Activated B cell treated with CpG ODN at 0.5 μM for 24 hours (primary cell): ENCODE measurements at places on chromosomes 3 and 15.
A peak's percentile ranks its signal among the peaks of the same experiment; 100 is the strongest.

- no peak for DNase-seq
Observed at GRCh38 chr3:183654727-183655126, 19.3 kb downstream of the KLHL24 start.

DNA sequence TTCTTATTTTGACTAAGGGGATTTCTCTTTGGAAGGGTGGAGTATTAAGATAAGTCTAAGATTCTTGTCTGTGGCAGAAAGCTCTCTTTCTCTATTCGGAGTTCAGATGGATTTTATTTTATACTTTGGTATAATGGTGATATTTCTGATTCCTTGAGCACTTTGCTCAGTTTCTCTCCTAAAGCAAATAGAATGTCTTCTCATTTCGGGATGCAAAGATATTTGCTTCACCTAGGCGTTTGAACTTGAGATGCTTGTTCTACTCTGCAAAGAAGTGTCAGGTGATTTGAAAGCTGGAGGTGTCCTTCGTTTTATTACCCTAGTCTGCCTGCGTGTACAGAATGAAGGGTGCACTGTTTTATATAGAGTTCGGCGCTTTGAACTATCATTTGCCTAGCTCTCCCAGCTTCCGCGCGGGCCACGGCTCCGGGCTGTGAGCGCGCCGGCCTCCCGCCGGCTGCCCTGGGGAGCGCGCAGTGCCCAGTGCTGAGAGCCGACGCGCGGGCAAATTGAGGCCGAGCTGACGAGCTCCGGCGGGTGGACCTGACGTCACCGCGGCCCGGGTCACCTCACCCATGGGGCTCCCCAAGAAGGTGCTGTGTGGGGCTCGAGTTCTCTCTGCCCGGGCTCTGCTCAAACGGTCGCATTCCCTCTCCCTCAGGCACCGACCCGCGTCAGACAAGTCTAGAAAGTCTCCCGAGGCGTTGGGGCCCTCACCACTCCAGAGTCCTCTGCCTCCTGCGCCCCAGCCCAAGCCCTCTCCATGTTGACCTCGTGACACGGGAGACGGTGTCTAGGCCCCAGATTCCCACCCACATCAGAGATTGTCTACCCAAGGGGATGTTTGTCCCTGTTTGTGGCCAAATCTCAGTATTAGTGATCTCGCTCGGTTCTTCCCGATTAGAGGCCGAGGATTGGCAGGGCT is 7.5 kb downstream of the SOX2 start:
- DNase-seq: no peak

DNA sequence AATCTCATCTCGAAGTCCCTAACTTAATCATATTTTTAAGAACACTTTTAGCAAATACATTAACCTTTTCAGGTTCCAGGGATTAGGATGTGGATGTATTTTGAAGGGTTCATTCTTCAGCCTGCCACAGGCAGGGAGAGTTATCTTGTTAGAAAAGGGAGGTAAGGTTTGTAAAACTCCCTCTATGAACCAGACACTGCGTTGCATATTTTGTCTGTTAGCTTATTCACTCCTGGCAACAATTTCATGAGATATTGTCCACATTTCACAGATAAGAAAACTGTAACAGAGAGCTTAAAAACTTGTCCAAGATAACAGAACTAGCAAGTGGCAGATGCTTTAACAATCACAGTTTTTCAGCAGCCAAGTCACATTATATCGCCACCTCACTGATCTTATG is 155.4 kb downstream of the DIPK2A start:
- no peak for DNase-seq

GRCh38 chr15:34133511-34133910 is 31.6 kb downstream of the PGBD4 start:
- no peak for DNase-seq

GRCh38 chr3:28982906-28983305 is 298.0 kb upstream of the RBMS3 start:
- DNase-seq: no peak

- no peak for DNase-seq
Observed at GRCh38 chr3:97656638-97657037, 107.9 kb upstream of the ARL6 start.

- no peak for DNase-seq
Observed at GRCh38 chr3:82274897-82275296, 513.5 kb upstream of the GBE1 start.

GRCh38 chr3:160098926-160099626 is 110.4 kb downstream of the IL12A start:
- DNase-seq: no peak

- no peak for DNase-seq
Observed at GRCh38 chr3:192121923-192122322, 605.4 kb downstream of the FGF12 start.

GRCh38 chr3:42507252-42507651 is 4.8 kb downstream of the VIPR1 start:
- peak; percentile 14 for DNase-seq

GRCh38 chr3:65401359-65402305 is 637.1 kb downstream of the MAGI1 start:
- no peak for DNase-seq

DNA sequence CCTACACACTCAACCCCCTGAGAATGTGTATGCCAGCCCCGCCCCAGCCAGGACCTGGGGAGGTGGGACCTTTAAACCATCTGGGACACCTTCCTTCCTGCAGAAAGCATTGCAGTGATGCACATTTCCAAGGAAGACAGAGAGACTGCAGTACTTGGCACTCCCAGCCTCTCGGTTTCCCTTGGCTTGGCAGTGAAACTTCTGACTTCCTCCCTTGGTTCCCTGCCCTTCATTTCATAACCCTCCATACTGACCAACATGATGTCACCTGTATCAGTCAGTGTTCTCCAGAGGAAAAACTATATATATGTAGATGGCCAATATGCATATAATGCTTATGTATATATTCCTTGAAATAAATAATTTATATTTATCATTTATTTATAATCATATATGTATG is 103.2 kb downstream of the SST start:
- DNase-seq: no peak

- no peak for DNase-seq
Observed at GRCh38 chr3:152104847-152105415, 163.8 kb upstream of the MBNL1 start.

DNA sequence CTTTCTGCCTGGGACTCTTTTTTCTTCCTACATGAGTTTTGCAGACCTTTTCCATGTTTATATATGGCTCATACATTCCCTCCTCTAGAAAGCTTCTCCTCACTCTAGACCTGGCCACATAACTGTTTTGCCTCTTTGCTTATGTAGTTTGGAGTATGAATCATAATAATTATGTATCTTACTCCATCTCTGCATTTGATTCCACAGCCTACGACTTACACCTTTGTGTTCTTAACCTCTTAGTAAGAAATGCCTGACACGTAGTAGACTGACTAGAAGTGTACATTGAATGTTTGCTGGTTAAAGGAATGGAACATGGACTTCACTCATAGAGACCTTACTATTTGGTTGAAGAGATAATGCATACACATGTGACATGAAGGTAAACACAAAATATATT is 56.4 kb downstream of the MBNL1 start:
- DNase-seq: no peak

DNA sequence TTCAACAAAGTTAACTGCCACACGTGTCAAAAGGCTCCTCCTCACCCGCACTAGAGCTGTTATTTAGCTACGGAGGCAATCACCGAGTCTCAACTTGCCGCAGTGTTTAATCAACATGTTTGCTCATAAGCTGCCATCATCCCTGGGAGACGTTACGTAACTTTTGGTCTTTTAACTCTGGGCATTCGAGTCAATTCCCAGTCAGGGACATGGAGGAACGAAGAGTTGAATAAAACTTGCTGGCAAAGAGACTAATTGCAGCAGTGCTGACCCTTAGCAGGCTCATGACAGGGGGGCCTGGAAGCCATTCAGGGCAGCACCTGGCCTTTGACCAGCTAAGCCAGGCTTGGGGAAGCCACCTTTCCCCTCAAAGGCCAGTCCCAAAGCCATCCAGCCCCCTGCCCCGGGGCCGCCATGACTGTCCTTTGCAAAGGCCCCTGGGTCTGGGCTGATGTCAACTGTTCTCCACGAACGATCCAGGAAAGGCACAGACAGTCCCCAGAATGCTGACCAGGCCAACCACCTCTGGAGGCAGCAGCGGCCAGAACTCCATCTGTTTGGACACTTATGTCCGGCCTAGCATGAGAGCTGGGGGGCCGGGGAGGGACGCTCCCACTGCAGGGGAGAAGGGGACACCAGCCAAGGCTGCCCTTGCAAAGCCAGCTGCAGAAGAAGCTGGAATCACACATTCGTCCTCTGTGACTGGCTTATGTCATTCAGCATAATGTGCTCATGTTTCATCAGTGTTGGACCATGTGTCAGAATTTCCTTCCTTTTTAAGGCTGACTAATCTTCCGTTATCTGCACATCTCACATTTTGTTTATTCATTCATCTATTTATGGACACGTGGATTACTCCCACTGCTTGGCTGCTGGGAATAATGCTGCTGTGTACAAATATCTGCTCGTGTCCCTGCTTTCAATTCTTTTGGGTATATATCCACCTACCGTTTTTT is 43.7 kb downstream of the PCSK6 start:
- DNase-seq: no peak

DNA sequence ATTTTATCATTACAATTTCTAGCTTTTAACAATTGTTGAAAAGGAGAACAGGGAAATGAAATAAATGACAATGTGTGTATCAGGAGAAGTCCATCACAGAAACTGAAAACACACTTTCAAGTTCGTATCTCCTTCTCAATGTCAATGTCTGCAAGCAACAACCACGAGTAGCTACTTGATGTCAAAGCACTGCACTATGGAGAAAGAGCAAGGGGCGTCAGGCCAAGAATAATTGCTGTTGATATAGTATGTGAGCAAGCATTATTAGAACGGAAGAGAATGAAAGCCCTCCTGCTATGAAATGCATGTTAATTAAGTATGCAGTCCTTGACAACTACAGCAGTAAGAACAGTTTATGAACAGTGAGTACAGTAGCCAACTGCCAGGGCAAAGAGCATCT is 1250.1 kb downstream of the ZPLD1 start:
- DNase-seq: no peak

DNA sequence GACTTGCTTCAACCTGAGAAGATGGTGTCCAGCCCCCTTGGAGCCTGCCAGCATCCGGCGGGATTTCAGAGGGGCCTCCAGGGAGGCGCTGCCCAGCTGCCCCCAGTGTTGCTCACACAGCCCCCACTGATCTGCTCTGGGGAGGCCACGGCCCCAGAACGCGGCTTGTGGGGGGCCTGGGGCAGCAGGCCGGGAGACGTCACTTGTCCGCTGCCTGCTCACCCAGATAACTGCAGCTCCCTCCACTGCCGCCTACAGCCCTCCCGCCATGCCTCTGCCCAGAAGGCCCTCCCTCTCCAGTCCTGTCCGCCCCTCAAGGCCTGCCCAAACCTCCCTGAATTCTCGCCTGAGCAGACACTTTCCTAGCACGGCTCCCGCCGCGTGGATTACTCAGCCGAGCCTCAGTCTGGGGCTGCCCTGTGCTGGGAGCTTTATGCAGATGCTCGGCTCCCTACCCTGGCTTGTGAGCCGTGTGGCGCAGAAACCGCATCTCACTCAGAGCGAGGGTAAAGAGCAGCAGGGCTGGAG is 17.2 kb upstream of the ADIPOQ start:
- peak; percentile 24 for DNase-seq

- DNase-seq: no peak
Observed at GRCh38 chr3:159169828-159170227, 368.0 kb downstream of the MFSD1 start.

GRCh38 chr15:69997161-69997485 is 100.6 kb downstream of the TLE3 start:
- no peak for DNase-seq

- no peak for DNase-seq
Observed at GRCh38 chr3:123832692-123833397, 51.3 kb downstream of the MYLK start.

DNA sequence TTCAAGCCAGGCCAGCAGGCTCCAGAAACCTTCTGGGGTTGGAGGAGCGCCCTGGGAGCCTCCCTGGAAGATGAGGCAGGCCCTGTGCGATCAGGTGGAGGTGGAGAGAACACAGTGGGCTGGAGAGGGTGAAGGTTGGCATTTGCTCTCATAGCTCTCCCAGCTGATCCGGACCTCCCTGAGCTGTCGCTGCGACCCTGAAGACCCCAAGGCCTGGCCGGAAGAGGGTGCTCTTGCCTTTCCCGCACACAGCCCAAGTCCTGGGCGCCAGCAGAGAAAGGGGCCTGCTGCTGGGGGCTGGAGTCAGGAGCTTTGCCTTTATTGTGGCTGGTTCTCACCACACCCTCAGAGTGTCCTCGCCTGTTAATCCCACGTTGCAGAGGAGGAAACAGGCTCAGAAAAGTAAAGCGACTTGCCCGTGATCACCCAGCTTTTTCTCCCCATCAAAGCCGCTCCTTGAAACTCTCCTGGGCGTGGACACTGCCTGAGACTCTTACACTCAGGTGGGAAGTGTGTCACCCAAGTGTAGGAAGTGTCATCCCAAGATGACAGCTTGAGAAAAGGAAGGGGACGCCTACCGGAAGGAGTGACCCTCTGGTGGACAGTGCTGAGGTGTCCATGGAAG is 8.6 kb upstream of the RPL29 start:
- no peak for DNase-seq

DNA sequence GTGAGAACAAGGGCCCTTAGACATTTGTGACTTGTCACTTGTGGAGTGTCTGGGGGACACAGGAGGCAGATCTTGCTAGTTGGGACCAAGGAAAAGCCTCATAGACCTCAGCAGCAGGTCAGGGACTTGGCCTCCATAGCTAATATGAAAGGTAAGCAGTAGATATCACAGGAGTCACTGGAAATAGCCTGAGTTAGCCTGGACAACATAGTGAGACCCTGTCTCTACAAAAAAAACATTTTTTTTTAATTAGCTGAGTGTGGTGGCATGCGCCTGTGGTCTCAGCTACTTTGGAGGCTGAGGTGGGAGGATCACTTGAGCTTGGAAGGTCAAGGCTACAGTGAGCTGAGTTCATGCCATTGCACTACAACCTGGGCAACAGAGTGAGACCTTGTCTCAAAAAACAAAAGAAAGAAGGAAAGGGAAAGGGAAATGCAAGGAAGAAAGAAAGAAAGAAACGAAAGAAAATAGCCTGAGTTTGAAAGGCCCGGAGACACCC is 37.1 kb upstream of the CLK3 start:
- DNase-seq: no peak

DNA sequence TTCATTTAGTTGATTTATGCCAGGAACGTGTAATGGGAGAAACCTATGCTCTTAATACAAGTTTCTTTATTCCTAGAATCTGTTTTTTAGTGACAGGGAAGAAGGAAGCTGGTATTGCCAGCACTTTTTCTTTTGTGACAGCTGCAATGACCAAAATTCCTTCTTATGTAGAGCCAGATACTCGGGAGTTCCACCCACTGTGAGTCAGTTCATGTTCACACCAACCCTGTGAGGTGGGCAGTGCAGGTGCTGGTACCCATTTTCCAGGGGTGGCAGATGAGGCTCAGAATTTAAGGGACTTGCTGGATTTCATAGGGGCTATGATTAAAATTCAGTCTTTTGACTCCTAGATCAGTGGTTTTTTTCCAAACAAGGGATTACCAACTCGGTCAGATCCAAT is 34.7 kb downstream of the OXNAD1 start:
- no peak for DNase-seq

GRCh38 chr3:15345066-15345607 is 12.8 kb upstream of the SH3BP5 start:
- no peak for DNase-seq

GRCh38 chr3:103644450-103644849 is 1209.6 kb downstream of the ZPLD1 start:
- DNase-seq: no peak

GRCh38 chr3:39812537-39812936 is 3.1 kb downstream of the MYRIP start:
- DNase-seq: no peak

GRCh38 chr15:93331545-93332167 is 242.6 kb upstream of the RGMA start:
- no peak for DNase-seq
